ENCODE measurements at places on chromosomes 7 and 10. TPM values are rescaled to one million over a fixed set of nuclear protein-coding genes. Genes with fewer than 3 reads are reported as not detected.

DNA sequence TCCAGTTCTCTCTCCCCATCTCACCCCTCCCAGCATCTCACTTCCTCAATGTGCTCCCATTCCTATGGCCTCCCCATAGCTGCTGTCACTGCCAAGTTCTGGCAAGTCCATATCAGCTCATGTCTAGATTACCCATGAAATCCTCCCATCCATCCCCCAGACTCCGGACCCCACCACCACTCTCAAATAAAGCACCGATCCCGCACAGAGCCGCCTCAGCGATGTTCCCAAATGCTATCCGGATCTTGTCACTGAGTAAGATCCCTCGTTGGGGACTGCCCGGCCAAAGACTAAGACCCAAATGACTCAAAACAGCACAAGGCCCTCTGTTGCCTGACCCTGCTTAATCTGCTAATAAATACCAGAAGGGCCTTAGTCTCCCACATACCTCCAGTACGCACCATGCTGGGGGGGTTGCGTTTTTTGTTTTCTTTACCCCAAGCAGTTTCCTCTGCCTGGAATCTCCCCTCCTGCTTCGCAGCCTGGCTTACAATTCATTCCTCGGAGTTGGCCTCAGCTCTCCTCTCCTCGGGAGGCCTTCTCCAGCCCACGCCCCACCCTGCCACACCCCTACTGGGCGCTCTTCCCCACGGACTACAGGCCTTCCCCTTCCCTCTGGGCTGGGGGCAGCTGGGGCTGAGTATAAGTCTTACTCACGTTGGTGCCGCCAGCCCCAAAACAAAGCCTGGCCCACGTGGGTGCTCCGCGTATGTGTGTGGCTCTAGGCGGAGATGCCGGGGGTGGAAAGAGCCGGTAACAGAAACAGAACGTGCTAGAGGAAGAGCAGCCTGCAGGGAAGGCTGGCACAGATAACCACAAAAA, 1.8 kb upstream of the DUSP5 start:
- DNase-seq = no peak

DNA sequence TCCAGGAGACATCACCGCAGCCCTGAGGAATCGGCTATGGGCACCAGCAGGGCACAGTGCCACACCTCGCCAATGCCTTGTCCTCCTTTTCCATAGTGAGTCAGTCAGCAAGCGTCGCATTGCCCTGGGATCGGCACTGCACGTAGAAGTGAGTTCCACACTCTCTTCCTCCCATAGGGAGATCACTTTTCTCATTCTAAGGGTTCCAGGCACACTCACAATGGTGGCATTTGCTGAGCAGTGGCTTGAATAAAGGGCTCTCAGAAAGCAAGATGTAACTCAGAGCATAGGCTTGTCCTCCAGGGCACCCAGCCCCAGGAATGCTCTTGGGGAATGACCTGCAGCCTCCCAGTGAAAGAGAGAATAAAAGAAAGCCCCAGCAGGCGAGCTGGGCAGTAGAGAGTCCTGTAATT, 1.1 kb upstream of the VIM start:
- no peak for DNase-seq

DNA sequence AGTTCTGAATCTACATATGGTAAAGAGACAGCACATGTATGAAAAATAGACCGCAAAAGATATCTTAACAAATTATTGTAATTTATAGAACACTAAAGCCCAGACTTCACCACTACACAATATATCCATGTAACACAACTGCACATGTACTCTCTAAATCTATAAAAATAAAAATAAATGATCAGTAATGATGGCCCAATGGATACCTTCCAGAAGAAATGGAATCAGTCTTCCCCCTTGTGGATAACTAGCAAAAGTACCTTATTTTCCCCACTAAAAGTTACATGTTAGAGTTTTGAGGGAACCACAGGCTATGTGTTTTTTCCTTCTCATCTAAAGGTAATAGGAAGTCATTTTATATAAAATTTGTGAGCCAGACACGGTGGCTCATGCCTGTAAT, 25.7 kb downstream of the C7orf25 start:
- no peak for DNase-seq

DNA sequence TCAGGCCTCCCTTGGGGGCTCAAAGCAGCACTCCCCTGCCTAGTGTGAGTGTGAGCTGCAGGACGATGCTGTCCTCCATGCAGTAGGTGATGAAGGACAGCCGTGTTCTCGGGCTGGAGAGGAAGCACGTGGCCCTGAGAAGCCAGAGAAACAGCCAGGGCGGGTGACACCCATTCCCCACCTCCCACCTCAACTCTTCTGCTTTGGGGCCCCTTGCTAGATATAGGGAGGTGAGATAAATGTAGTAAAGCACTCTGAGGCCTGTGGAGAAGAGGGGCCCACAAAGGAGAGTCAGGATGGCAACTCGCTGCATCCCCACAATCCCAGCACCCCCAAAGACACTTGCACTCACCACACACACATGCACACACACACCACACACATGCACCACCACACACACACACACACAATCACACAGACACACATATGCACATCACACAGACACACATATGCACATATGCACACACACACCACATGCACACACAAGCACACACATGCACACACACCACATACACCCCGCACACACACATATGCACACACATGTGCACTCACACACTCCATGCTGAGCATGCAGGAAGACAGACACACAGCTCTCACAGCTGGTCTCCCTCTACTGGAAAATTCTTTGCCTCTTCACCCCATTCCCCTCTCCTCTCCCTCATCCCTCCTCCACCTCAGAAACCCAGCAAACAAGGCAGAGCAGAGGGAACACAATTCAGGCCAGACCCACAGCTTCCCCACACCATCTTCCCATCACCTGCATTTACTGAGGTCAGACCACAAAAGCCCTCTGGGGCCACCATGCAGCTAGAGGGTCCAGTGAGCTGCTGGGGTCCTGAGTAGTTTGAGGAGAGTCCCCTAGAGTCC, 30.5 kb downstream of the ANXA8 start:
- DNase-seq = no peak

- DNase-seq = no peak
Measured at GRCh38 chr10:109593682-109594081, 329.6 kb downstream of the XPNPEP1 start.

DNA sequence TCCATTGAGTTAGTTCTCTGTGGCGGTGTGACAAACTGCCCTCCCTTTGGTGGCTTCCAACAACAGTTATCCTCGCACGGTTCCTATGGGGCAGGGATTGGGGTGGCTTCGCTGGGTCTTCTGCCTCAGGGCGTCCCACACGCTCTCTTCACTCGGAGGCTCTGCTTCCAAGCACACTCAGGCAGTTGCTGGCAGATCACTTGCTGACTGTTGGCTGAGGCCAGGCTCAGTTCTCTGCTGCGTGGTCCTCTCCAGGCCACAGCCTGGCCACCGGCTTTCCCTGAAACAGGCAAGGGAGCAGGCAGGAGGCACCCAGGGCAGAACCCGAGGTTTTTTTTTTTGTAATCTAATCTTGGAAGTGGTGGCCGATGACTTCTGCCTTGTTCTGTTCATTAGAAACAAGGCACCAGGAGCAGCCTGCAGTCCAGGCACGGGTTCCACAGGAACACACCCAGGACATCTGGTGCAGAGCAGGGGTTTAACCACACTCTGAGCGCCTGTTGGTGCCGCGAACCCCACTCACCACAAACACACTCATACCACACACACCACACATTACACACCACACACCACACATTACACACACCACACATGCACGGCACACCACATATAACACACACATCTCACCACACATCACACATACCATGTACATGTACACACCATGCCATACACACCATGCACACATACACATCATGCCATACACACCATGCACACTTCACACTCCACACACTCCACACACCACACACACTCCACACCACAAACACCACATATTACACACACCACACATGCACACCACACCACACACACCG, 112.2 kb downstream of the PTPN20 start:
- DNase-seq = no peak

DNA sequence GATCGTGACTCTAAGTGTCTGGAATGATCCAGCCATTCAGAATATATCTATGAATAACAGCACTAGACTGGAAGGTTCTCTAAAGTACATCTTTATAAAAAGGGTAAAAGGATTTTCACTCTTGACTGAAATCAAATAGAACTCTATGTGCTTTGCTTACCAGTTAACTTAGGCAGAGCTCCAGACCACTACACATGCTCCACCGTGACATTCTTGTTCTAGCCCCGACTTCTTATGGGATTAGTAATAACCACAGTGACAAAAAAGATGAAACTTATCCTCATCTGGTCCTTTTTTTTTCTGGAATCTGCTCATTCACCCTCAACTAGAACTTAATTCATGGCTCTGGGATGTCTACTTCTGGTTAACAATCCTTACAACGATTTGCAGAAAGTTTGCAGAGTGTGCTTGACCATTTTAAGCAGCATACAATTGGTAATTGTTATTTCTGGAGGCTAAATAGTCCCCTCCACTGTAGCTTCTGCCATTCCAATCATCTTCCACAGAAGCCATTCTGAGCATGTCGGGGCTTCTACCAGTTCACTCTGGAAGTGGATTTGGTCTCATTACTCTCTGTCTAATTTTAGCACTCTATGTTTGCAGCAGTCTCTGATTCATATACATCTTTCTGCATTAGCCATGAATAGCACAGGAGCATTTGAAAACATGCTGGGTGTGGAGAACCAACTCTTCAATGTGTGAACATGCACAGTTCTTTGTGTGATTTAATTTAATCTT, 163.7 kb upstream of the CDC14C start:
- no peak for DNase-seq

VSTM4 gene
- 17.7 TPM for total RNA-seq

NAT16 gene
- total RNA-seq = not detected

GNGT1 gene
- total RNA-seq = not detected

CLEC2L gene
- total RNA-seq = not detected

Measured in ascending aorta (tissue), 2 donors.